ENCODE measurements at places on chromosomes 13 and 19.

GRCh38 chr13:21075011-21075378 lies 13.6 kb upstream of the LATS2 start:
- DNase-seq, result no peak

GRCh38 chr19:49929121-49929610 lies at the start of the genes ATF5 and NUP62:
Gene ATF5 (plus strand): TSS chr19:49929205. CDS start chr19:49930851, 1,646 bp downstream.
Gene NUP62 (minus strand): TSS chr19:49929504. CDS start chr19:49909807, 19,697 bp downstream.
- DNase-seq, result peak; percentile 79

DNA sequence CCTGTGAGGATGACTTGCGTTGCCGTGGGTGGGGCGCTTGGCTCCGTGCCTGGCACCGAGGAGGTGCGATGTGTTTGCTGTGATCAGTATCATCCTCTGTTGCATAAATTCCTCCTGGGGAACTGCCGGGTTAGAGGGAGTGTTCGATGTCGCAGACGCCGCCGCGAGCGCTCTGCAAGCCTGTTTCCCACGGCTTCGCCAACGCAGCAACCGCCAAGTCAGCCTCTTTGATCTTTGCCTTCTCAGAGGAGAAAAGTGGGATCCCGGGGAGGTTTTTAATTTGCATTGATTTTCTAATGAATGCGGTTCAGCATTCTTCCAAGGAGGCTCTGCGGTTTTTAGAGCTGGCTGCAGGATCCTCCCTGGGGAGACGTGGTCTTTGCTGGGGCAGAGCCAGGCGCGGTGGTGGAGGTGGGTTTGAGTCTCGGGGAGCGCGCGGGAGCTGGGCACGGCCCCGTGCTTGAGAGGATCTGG lies 7.6 kb downstream of the GPR32 start:
- DNase-seq, result no peak

GRCh38 chr19:2625434-2625833 lies 77.1 kb downstream of the GNG7 start:
- DNase-seq, result no peak

DNA sequence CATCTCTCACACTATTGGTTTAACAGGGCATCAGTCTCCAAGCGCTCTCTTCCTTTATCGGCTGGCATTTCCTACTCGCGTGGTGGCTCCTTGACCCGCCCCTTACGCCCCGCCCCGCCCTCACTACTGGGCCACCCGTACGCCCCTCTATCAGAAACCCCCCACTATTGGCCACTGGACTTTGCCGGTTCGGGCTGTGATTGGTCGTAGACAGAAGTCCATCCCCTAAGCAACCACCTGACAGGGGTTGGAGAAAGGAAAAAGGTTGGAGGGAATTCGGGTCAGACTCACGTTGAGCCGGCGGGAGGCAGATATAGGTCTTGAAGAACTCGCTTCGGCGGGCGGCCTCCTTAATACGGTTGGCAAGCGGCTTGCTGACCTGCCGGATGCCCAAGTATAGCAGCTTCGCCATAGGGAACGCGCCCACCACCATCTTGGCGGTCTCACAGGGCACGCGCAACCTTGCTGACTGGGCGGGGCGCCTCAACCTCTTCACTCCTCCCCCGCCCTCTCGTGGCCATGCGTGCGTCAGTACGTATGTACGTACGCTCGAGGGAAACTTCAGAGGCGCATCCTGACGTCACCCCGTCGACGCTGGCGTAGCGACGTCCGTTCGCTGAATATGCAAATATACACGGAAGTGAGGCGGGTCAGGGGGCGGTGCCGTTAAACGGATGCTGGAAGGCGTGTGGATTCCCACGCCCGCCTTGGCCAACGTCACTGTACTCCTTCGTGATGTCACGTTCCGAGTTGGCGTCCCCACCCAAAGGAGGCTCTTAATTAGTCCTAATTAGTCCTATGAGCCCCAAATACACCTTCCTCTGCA lies at the start of gene OPA3:
TSS of gene OPA3 (minus strand) at position 471 of the 826 bp plus-strand sequence. CDS start at position 433, 38 bp downstream.
- DNase-seq, result peak; percentile 98

- DNase-seq, result no peak
These were observed 418.2 kb downstream of the KLF12 start for GRCh38 chr13:73715911-73716510.

GRCh38 chr19:58428617-58429016 lies 11.3 kb downstream of the ZNF132 start:
- DNase-seq, result no peak

GRCh38 chr19:35291259-35291658 lies 702 bp upstream of the MAG start:
- DNase-seq, result no peak

GRCh38 chr19:30161021-30161655 lies 211.0 kb upstream of the ZNF536 start:
- DNase-seq, result no peak

GRCh38 chr19:45492627-45493470 lies 4.0 kb downstream of the RTN2 start:
- no peak for DNase-seq

GRCh38 chr13:90968166-90968904 lies 379.2 kb upstream of the MIR17HG start:
- no peak for DNase-seq

- no peak for DNase-seq
These were observed 23.0 kb upstream of the ZNF730 start for GRCh38 chr19:23093832-23094231.

DNA sequence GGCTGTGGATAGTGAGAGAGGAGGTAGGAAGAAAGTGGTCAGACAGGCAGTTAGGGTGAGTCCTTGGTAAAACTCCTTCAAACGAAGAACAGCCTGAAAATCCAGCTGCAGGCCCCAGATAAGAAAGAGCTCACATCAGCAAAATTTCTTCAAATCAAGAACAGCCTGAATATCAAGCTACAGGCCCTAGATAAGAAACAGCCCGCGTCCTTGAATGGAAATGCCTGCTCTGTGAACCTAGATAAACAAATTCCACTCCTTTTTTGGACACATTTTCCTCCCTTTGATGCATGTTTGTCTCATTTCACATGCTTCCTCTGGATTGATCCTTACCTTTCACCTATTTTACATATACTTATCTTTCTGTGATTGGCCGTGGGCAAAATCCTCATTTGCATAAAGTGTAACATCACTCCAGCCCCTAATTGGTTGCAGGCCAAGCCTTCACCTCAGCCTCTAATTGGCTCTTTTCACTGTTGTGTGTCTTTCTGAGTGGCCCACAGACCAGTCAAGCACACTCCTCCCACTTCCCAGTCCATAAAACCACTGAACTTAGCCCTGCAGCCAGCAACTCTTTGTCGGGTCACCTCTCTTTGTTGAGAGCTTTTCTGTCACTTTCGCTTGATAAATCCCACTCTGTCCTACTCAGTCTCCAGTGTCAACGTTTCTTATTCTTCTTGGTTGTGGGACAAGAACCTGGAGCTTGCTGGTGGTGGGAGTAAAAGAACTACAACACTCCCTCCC lies 6.0 kb upstream of the SULT2A1 start:
- no peak for DNase-seq

- no peak for DNase-seq
These were observed 5.8 kb upstream of the CEACAM21 start for GRCh38 chr19:41570179-41570578.

GRCh38 chr13:98044301-98044700 lies 90.8 kb downstream of the IPO5 start:
- DNase-seq, result no peak

GRCh38 chr13:55528434-55528833 lies 1612.3 kb upstream of the PRR20A start:
- no peak for DNase-seq

- no peak for DNase-seq
These were observed 236.4 kb upstream of the SGCG start for GRCh38 chr13:22944378-22944777.

GRCh38 chr13:97057176-97057575 lies 62.9 kb upstream of the OXGR1 start:
- DNase-seq, result no peak

- no peak for DNase-seq
These were observed 47.7 kb downstream of the ZMYM2 start for GRCh38 chr13:20006206-20006605.

GRCh38 chr13:30580852-30581502 lies 36.7 kb upstream of the USPL1 start:
- DNase-seq, result no peak

DNA sequence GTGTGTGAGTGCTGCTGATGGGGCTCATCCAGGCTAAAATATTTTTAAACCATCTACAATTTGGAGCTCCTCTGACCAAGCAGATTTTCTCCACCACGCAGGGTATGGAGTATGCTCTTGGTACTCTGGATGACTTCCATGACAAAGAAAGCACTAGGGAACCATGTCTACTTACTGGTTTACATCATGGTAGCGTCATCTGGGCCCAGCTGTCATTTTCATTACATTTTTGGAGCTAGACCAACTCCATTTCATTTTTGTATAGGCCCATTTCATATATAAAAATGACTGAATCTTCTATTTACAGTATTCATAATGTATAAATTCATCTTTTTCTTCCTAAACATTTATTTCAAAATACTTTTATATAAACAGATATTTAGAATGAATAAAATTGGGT lies 184.4 kb downstream of the DNAJC3 start:
- DNase-seq, result no peak

DNA sequence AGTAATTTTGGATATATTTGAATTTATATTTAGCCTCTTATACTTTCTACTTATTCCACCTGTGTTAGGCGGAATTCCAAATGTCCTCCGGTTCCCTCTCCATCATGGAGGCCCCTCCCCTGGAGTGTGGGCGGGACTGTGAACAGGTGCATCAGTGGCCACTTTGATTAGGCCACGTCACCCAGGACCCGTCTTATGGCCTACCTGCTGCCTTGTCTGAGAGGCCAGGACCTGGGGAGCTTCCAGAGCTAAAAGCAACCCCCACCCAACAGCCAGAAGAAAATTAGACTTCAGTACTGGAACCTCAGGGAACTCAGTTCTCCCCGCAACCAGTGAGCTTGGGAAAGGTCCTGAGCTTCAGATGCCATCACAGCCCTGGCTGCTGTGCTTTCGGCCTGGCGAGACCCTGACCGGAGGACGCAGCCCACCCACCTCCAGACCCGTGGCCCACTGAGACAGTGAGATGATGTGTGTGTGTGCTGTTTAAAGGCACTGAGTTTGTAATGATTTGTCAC lies 200.2 kb upstream of the SOX1 start:
- DNase-seq, result no peak

GRCh38 chr13:23570099-23570920 lies at the start of gene TNFRSF19:
Gene TNFRSF19 (plus strand): TSS chr13:23570412. CDS start chr13:23590184, 19,772 bp downstream.
- DNase-seq, result no peak

DNA sequence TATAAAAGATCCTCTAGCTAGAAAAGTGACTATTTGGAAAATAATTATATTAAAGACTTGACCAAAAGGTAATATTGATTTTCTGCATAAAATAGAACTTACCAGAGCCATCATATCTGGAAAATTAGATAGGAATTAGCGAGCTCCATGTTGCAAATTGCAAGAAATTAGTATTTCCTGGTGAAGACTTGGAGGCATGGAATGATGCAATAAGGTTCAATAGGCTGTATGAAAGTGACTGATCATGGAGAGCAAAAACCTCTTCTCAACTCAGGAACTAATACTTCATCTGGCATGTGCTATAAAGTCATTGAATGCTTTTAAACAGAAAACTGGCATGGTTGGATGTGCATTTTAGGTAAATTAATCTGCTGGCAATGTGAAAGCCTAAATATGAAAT lies 66.3 kb upstream of the UFM1 start:
- DNase-seq, result no peak

All from stimulated activated CD8-positive, alpha-beta memory T cell treated with anti-CD3 and anti-CD28 coated beads, Interleukin-15, amount 100 ng/mL, for 4 hours (primary cell).